ENCODE measurements at places on chromosomes 6 and 20.

- no peak for DNase-seq
These were observed 3.7 kb upstream of the RFPL4B start for GRCh38 chr6:112343390-112343789.

GRCh38 chr6:144460327-144461095 lies 175.4 kb downstream of the UTRN start:
- no peak for DNase-seq

- no peak for DNase-seq
These were observed 10.4 kb upstream of the TRAF3IP2 start for GRCh38 chr6:111615916-111616612.

DNA sequence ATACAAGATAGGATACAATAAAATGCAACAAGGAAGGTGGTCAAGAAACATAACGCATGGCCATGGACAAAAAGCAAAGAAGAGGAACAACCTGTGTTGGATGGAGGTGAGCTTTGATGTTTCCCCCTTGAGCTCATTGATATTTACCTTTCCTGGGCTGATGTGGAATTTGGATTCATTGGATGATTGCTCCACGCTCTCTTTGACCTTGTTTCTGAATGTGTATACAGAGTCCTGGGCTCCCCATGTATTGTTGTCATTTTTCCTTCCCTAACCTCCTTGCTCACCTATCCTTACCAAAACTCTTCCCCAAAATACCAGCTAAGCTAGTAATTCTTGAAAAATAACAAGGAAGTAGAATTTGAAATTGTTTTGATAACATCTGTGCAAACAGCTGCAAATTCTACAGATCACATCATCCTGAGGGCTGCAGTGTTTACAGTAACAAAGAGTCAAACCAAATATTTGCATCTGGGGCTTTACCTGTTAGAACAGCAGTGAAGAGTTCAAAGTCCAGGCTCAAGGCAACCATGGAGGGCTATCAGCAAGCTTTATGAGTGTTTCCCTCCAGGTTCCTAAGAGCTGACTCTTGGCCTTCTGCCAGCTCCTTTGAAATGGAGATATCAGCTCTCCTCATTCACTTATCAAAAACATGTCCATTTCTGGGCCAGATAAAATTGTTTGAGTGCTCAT lies 214.3 kb upstream of the MARCKS start:
- no peak for DNase-seq

DNA sequence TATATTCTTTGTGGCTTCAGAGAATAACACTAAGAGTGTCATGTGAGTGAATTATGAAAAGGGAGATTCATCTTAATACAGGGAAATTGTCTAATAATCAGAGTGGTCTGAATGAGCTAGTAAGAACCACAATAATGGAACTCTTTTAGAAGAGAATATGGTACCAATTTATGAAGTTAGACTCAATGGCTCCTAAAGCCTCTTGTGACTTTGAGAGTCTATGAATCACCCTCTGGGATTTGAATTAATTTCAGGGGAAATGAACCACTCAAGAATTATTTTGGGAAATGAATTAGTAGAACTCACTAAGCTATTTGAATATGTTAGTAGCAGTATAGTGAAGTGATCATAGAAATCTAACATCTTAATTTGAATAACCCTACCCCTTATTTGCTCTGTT lies 14.3 kb downstream of the PCMT1 start:
- no peak for DNase-seq

- peak; percentile 75 for DNase-seq
These were observed 177.9 kb upstream of the ZNF184 start for GRCh38 chr6:27650620-27651370.

GRCh38 chr6:36977470-36977941 lies 8.5 kb downstream of the MTCH1 start:
- DNase-seq: no peak

DNA sequence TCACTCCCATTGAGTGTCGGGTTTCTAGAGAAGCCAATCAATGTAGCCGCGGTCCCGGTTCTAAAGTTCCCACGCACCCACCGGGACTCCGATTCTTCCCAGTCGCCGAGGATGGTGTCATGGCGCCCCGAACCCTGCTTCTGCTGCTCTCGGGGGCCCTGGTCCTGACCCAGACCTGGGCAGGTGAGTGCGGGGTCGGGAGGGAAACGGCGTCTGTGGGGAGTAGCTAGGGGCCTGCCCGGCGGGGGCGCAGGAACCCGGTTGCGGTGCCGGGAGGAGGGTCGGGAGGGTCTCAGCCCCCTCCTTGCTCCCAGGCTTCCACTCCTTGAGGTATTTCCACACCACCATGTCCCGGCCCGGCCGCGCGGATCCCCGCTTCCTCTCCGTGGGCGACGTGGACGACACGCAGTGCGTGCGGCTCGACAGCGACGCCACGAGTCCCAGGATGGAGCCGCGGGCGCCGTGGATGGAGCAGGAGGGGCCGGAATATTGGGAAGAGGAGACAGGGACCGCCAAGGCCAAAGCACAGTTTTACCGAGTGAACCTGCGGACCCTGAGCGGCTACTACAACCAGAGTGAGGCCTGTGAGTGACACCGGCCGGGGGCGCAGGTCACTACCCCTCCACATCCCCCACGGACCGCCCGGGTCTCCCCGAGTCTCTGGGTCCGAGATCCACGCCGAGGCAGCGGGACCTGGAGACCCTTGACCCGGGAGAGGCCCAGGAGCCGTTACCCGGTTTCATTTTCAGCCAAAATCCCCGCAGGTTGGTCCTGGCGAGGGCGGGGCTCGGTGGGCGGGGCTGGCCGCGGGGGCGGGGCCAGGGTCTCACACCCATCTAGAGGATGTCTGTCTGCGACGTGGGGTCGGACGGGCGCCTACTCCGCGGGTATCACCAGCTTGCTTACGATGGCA lies 35.2 kb upstream of the HLA-G start:
- peak; percentile 65 for DNase-seq

- DNase-seq: no peak
These were observed 35.3 kb downstream of the KIAA0408 start for GRCh38 chr6:127423921-127424320.

- DNase-seq: peak; percentile 26
These were observed at the start of gene COL19A1 for GRCh38 chr6:69866351-69866769. Gene COL19A1 (plus strand): TSS chr6:69866556. CDS start chr6:69879568, 13,012 bp downstream.

DNA sequence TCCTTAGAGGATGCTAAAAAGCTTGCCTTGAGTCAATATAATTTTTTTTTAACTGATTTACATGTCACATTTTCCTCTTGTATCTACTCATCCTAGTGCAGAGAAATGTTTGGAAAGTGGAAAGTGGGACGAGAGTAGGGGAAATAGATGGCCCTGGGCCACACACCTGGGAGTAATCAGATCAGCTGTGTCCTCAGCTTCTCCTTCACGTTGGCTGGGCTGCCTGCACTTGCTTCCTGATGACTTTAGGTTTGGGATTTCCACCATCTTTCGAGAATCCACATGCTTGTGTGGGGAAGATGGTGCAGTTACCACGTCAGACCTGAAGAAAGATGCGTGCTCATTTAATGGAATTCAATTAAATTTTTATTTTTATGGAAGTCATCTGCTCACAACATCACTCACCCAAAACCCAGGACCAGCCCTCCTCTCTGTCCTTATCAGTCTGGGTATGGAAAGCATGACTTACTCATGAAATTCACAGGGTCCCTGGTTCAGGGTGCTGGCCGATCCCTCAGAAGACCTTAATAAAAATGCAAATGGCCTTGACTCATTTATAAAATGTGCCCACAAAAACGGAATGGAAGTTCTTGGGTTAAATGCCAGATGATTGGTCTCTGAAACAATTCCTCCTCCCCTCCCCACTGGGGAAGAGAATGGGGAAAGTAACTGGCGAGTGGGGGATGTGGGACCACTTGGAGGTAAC lies 74.5 kb upstream of the TIAM2 start:
- no peak for DNase-seq

DNA sequence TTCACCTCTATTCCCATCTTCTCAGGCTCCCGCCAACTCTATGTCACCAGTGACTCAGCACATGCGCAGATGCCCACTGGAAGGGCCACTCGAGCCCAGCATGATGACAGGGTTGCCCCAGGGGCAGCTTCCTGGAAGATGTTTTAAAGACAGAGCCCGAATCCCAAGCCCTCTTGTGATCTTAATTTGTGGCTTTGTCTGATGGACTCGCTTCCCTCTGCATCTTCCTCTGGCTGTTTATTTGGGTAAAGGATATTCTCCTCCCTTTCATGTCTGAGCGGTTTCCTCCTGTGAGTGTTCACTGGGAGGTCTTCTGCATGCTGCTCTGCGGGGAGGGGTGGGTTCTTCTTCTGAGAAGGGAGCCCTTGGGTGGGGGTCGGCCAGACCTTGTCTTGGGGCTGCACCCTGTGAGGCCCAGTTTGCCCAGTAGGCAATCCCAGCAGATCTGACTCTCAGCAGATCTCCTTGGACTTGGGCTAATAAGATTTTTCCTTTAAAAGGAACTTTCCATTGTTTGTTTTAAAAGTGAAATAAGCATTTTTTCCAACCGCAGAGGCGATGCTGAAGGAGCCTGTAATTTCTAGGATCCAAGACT lies 401.0 kb downstream of the CDC5L start:
- no peak for DNase-seq

- DNase-seq: no peak
These were observed 222.8 kb upstream of the RUNX2 start for GRCh38 chr6:45105170-45105820.

GRCh38 chr6:11732036-11732631 lies 46.5 kb downstream of the ADTRP start:
- DNase-seq: peak; percentile 70

GRCh38 chr6:13813026-13813425 lies 1.3 kb downstream of the MCUR1 start:
- no peak for DNase-seq

DNA sequence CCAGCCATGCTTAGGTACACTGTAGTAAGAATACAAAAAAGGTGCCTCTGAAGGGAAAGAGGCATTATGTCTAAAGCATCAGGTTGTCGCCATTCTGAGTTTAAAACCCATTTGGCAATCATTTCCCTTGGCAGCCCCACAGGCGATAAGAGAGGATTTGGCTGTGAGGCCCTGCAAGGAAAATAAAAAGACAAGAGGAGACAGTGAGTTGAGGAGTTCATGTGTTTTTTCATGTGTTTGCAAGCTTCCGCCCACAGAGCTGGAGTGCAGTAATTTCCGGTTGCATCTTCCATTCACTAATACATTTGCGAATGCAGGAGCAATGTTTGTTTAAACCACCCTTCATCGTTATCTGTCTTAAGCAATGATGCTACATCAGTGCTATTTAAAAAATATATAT lies 138.5 kb upstream of the SOX4 start:
- no peak for DNase-seq

DNA sequence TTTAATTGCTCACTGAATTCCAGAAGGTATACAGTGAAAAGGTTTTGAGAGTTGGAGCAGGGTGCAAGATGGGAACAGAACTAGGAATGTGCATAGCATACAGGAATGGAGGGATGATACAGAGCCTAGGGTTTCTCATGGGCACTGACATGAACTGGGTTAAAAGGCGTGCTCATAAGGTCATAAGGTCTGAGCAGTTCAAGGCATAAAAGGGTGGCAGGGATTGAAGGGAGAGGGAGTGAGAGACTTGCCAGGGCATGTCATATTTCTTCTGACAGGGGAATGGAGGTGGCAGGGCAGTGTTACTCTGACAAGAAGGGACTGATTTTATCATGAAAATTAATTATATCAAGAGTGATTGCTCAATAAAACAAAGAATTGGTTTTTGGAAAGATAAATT lies 4.7 kb downstream of the MLIP start:
- DNase-seq: no peak

- no peak for DNase-seq
These were observed 156.9 kb upstream of the SOX4 start for GRCh38 chr6:21436625-21437024.

DNA sequence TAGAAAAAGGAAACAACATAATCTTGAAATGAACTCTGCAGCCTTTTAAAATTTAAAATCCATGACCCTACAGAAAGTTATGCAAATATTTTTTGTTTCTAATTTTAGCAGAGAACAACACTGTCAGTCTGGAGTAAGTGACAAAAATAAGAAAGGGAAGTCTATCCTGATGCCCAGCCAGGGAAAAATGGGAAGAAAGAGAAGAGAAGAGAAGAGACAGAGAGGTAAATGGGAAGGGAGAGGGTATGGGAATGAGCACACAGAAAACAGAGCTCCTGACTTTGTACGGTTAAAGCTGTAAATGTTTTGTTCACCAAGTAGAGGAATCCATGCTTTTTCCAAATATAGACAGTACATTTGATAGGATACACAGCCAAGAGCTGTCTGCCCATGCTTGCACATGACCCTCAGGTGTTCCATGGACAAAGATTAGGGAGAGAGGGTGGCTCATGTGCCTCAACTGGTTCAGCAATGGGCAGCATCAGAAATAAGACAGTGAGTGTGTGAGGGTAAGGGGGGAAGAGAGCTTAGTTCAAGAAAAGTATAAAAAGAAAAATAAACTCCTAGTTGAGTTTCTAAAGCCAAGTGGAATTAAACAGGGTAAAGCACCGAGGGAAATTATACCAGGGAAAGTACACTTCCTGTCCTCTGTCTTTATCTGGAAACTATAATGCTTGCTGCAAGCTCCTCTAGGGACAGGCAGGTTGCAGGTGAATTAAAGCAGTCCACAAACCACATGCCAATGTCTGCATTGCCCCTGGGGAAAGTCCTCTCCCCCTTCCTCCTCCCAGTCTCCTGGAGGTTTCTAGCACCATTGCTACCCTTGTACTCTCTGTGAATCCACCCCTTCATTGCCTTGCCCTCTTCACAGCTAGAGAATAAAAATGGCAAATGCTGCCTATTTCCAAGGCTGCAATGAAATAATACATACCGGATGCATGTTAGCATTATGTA lies 30.0 kb downstream of the MAP3K5 start:
- DNase-seq: no peak

GRCh38 chr6:17871189-17871519 lies 116.3 kb downstream of the KIF13A start:
- DNase-seq: no peak

DNA sequence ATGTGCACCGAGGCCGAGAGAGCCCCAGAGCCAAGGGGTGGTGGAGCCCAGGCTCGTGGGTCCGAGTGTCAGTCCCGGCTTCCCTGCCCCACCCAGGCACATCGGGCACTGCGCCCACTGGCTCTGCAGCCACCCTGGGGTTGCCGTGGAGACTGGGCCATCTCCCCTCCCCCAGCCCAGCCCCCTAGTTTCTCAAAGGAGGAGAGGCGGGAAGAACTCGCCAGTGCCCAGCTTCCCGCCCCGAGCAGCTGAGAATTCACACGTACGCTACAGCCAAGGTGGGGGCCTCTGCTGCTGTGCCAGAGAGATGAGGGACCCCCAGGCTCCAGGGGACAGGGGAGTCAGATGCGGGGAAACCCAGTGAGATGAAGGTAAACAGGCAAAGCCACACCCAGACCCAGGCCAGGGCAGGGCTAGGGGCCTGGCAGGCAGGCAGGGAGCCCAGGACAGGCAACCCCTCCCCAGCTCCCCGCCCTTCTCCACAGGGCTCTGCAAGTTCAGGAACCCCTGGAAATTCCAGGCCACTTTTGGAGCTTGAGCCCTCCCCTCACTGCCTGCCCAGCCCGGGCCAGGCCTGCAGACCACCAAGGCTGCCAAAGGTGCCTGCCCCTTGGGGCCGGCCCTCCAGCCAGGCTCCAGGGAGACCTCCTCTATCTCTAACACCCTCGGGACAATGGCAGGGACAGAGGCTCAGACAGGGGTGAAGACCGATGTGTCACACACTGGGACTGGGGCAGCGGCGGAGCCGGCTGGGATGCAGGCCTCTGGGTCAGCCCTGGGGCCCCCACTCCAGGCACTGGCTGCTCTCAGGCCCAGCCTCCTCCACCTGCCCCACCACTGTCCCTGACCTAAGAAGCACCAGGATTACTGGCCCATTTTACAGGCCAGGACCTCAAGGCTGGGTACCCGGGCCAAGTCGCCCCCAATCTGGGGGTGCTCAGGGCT lies 6.0 kb downstream of the LAMA5 start:
- DNase-seq: no peak
